Stimulated activated CD8-positive, alpha-beta memory T cell treated with anti-CD3 and anti-CD28 coated beads, Interleukin-15, amount 100 ng/mL, for 4 hours (primary cell): ENCODE measurements at places on chromosomes 16 and 17.
A peak's percentile ranks its signal among the peaks of the same experiment; 100 is the strongest.

DNA sequence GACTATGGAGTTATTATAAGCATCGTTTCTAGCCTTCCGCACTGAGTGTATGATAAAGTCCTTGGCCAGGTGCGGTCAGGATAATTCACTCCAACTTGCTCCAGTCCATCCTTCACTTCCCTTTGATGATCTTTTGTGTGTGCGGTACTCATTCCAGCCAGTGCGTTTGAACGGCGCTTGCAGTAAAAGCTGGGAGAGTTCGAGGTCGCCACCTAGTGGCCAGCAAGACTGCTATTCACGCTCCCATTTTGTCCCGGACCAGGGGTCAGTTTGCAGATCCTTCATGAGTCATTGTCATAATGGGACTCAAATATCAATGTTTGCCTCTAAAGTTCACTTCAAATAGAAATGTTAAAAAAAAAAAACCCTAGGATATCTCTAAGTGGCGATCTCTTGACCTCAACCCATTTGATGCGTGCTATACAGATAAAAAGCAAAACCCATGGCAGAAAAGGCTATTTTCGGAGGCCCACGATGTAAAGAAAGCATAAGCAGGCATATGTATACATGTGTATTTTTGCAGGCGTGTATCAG is 417.1 kb downstream of the TMEM114 start:
- no peak for DNase-seq

DNA sequence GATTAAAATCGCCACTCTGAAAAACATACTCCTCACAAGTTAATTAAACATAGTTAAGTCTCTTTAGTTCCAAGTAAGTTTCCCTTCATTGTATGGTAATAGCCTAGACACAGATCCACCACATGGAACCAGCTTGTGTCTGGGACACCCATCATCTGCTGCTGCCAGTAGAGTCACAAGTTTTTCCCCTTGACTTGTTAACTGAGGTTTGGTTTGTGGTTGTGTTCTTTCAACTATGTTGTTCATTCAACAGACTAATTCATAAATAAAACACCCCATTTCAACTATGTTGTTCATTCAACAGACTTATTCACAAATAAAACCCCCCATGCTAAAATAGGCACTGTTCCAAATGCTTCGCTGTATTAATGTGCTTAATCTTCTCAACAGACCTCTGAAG is 24.4 kb downstream of the YWHAE start:
- no peak for DNase-seq

GRCh38 chr17:8025176-8025911 is 13.5 kb upstream of the ALOX15B start:
- no peak for DNase-seq

GRCh38 chr17:4796552-4796920 is 572 bp downstream of the PSMB6 start:
- no peak for DNase-seq

DNA sequence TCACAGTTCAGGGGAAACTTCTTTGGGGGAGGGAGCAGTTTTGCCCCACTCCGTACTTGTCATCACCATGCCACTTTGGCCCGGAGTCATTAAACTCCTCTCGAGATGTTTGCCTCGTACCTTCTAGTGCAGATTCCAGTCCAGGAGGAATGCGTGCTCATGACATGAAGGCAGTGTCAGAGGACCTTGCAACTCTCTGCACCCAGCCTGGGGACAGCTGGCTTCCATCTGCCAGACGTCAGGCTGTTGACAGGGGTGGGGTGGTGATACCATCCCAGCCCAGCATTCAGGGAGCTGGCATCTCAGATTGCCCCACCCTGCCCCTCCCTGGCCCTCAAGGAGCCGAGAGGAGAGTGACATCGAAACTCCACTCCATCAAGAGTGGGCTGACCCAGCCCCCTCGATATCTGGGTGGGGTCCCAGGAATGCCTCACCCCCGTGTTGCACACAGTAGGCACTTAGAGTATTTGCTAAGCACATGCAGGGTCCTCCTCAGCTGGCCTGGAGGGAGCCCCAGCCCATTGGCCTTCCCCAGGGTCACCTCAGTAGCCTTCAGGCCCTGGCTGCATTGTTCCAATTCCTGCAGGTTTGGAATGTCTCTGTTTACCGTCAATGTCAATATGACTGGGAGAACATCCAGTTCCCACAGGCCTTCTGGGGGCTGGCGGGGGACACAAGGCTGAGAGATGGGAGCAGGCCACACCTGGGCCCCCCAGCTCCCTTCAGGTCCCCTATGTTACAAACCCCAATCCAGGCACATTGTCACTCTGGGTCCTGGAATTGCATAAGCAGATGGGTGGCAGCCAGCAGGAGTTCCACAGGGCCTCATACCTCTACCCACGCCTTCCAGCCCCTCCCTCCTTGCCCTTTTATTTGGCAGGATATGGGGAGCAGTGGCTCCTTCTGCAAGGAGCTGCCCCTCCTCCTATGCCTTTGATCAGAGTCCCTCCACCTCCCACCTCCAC is 21.3 kb upstream of the EMP2 start:
- no peak for DNase-seq

- no peak for DNase-seq
These were observed 154.2 kb downstream of the MRM1 start for GRCh38 chr17:36755586-36755985.

DNA sequence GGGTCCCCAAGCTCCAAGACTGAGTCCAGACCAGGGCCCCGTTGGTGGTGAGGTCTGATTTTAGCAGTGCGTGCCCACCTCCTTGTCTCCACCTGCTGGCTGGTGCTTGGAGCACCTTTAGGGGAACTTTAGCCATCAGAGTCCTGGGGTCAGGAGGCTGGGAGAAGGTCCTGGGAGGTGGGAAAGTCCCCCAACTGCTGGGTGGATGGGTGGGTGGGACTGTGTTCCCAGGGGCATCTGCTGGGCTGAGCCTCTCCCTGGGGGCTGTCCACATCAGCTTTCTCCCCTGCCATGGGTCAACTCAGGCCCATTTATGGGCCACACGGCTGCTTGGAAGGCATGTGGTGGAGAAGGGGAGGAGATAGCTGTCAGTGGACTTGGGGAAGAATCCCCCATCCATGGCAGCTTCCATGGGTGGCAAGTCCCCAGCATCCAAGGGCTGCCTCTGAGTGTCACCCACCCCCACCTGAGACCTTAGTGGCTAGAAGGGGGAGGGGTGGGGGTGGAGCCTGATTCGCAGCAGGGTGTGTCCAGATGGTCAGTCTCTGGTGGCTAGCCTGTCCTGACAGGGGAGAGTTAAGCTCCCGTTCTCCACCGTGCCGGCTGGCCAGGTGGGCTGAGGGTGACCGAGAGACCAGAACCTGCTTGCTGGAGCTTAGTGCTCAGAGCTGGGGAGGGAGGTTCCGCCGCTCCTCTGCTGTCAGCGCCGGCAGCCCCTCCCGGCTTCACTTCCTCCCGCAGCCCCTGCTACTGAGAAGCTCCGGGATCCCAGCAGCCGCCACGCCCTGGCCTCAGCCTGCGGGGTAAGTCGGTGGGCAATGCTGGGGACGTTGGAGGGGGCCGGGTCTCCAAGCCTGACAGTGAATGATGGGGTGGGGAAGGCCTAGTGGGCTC is at the start of gene TRPV2:
Gene TRPV2, plus strand, starts transcription at position 541 of the 894 bp plus-strand sequence. CDS start 2,098 bp downstream, outside the sequence.
- no peak for DNase-seq

DNA sequence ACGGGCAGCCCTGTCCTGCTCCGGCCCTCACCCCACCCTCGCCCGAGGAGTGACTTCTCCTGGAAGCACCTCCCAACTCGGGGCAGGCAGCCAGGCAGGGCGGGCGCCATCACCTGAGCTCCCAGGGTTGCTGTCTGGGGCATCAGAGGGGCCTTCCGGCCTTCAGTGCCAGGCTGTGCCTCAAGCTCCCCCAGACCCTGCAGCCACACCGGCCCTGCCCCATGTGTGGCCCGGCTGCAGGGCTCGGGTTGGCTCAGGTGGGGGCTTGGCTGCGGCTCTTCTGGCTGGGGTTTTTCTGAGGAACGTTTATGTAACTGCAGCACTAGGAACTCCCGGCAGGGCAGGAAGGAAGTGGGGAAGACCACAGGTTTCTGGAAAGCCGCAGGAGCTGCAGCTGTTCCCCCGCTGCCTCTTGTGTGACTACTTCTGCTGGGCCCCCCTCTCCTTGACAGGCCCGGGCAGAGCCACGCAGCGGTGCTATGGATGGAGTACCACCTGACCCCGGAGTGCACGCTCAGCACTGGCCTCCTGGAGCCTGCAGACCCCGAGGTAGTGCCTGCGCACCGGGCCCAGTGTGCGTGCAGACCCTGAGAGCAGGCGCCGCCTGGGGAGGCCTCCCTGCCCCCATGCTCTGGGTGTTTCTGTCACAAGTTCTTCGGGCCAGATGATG is 45.6 kb downstream of the PRMT7 start:
- peak; percentile 36 for DNase-seq
